Activated CD4-positive, CD25-positive, alpha-beta regulatory T cell treated with anti-CD3 and anti-CD28 coated beads, Interleukin-2, amount 50 U/mL, for 16 hours (primary cell): ENCODE measurements at places on chromosomes 1 and 21.

DNA sequence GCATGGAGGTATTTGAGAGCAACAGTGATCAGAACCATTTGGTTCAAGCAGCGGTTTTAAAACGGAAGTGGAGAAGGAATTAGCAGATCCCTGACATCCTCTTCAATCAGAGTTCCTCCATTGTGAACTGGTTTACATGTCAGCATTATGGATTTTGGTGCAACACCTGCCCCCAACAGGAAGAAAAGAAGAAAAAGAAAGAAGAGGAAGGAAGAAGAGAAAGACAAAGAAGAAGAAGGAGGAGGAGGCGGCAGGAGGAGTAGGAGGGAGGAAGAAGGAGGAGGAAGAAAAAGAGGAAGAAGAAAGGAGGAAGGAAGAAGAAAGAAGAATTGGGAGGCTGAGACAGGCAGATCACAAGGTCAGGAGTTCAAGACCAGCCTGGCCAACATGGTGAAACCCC, 17.4 kb downstream of the NDUFS5 start:
- DNase-seq = no peak

GRCh38 chr1:11860587-11860986, 1.8 kb upstream of the NPPB start:
- no peak for DNase-seq

GRCh38 chr1:21325231-21325718, 35.0 kb upstream of the ECE1 start:
- DNase-seq = no peak

DNA sequence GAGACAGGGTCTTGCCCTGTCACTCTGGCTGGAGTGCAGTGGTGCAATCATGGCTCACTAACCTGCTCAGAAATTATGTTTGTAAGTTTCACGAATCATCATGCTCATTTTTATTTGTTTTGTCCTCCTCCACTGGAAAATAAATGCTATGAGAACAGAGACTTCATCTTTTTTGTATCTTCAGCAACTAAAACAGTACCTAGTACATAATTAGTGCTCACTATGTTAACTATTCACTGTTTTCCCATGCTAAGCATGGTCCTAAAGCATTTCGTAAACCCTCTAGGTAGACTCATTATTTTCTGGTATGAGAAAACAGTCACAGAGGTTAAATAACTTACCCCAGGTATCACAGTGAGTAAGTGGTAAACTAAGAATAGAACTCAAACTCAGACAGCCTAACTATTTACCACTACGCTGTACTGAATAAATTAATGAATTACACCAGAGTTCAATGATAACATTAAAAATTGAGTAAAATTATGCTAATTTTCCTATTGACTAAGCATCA, 118.4 kb downstream of the RERE start:
- no peak for DNase-seq

- no peak for DNase-seq
Observed at GRCh38 chr1:245172026-245172425, 17.2 kb downstream of the KIF26B start.

DNA sequence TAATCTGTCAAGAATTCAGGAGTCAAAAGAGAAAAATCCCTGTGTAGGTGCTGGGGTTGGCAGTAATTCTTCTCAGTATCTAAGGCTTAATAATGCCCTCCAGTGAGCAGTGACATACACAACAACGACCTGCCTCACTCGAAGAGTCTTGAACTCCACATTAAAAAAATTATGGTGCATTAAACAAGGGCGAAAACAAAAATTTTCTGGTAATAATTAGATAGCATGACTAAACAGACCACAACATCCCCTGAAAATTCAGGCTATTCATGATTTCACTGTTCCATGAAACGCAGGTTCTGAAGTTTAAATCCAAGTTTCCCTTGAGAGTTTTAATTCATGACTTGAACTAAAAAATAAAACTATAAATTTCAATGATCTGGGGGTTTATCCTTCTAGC, 5.1 kb downstream of the SRSF4 start:
- DNase-seq = no peak

DNA sequence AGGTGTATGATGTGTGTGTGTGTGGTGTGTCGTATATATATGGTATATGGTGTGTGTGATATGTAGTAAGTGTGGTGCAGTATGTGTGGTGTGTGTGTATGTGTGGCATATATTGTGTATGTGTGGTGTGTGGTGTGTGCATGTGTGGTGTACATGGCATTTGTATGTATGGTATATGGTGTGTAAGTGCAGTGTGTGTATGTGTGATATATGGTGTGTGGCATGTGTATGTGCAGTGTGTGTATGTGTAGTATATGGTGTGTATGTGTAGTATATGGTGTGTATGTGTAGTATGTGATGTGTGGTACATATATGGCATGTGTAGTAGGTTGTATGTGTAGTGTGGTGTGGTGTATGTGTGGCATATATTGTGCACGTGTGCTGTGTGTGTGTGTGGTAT, 74.9 kb downstream of the OLFML3 start:
- DNase-seq = no peak

GRCh38 chr1:116738673-116739370, 15.4 kb upstream of the CD2 start:
- DNase-seq = peak; percentile 40

GRCh38 chr21:36747815-36748383, 49.0 kb downstream of the SIM2 start:
- no peak for DNase-seq

GRCh38 chr1:1309251-1310108, 1.1 kb downstream of the PUSL1 start:
- no peak for DNase-seq

GRCh38 chr1:201912832-201913231, 24.1 kb downstream of the SHISA4 start:
- DNase-seq = no peak

DNA sequence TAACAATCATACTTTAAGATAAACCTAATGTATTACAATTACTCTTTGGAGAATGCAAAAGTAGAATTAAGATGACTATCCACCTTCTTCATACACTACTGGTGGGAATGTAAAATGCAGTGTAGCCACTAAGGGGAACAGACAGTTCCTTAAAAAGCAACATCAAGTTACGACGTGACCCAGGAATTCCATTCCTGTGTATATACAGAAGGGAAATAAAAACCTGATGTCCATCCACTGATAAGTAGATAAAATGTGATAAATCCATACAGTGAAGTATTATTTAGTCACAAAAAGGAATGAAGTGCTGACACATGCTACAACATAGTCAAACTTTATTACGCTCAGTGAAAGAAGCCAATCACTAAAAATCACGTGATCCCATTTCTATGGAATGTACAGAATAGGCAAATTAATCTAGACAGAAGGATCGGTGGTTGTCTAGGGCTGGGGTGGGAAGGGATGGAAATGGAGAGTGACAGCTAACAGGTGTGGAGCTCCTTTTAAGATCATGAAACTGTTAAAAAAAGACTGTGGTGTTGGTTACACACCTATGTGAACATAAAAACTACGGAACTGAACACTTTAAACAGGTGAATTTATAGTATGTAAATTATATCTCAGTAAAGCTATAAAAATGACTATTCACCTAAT, 42.1 kb downstream of the NRIP1 start:
- no peak for DNase-seq

DNA sequence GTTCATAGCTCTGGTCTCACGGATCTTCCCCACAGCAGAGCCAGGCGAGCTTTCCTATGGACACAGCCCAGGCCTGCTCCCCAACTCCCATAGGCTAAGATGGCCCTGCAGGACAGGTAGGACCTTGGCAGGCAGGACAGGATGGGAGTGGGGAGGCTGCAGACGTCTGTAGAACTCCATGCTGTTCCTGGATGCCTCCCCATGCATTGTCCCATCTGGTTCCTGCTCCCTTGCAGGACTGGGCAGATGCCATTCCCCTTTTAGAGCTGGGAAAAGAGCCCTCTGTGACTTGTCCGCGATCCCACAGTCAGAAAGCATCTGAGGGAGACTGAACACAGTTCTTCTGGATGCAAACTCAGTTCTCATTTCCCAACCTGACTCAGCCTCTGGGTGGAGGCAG, 71.9 kb upstream of the ATP5PO start:
- DNase-seq = no peak

DNA sequence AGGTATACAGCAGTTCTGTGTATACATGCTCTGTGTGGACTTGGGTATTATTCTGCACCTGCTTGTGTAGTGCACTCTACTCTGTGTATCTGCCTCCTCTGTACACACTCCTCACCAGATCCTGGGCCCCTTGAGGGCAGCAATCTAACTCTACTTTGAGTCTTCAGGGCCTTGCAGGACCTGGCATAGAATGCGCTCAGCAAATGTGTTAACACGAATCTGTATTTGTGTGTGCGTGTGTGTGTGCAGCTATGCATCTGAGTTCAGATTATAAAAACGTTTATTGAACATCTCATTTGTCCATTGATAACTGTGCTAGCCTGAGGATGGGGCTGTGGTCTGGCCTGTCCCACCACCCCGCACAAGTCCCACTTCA, 3.9 kb upstream of the MEF2D start:
- no peak for DNase-seq

GRCh38 chr1:63936276-63936675, 162.5 kb downstream of the ROR1 start:
- DNase-seq = no peak

GRCh38 chr1:22641906-22642636, 1.4 kb upstream of the C1QC start:
- peak; percentile 35 for DNase-seq

DNA sequence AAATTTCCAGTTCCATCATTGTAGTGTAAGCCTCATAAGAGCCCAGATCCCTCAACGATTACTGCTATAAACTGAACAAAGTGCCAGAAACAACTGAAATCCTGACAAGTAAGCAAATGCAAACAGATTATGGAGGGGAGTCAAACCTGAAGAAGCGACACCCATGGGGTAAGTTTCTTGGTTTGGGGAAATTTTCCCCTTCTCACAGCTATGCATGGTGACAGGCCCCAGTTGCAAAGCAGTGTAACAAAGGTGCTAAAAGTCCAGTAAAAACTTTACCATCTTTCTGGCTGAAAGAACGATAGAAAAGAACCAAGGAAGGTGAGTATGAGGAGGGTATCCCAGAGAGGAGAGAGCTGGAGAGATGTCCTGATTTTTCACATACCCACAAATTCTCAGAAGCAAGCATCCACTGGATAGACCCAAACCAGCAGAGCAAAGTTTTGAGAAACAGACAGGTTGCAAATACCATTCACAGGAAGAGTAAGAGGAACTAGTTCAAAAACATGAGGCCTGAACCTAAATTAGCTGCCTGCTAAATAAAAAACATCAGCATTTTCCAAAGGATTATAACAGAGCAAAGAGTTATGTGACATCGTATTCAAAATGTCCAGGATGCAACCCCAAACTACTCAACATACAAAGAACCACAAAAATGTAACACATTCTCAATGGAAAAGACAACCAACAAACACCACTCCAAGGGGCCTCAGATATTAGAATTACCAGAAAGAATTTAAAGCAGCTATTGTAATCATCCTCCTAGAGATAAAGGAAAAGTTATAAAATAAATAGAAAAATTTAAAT, 14.5 kb downstream of the SCYL3 start:
- no peak for DNase-seq

DNA sequence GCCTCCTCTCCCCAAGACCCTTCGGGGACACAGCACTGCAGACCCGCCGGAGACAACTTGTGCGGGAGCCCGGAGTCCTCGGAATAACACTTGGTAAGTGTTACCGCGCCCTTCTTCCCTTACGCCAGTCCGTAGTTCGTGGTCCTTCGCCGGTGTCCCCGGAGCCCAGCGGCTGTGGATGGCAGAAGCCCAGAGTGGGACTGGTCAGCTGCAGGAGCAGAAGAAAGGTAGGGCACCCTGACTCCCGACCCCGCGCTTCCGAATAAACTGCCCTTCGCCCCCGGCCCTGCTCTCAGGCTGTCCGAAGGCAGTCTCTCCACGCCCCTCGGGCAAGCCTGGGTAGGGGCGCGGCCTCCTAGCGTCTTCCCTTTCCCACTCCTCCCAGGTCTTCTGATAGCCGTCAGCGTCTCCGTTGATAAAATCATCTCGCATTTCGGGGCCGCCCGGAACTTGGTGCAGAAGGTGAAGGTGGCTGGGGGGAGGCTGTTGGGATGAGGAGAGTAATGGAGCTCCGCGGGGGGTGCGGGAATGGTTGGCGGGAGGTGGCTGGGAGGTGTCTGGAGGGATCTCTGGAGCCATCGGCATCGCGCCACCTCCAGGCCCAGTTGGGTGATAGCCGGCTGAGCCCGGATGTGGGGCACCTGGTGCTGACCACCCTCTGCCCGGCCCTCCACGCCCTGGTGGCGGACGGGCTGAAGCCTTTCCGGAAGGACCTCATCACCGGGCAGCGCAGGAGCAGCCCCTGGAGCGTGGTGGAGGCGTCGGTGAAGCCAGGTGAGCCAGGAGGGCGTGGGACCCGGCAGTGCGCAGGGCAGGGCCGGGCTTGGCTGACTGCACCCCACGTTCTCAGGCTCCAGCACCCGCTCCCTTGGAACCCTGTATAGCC, 4.3 kb downstream of the RUSC1 start:
- no peak for DNase-seq

DNA sequence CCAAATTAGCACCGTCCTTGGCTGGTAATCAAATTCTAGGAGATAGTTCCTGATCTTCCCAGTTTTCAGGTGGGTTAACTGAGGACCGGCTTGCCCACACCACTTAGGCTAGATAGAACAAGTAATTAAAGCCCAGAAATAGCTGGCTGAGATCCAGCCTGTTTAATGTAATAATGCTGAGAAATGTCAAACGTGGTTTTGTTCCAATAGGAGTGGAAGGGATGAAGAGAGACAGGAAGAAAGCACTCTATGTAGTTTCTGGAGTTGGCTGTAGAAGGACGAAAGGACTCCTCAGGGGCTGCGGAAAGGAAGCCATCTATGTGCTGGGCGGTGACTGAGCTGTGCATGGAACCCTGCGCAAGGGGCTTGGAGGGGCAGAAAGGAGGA, 18.6 kb downstream of the NAV1 start:
- no peak for DNase-seq

GRCh38 chr1:59701376-59701775, 113.4 kb upstream of the HOOK1 start:
- no peak for DNase-seq

- no peak for DNase-seq
Observed at GRCh38 chr21:41442481-41443186, 16.6 kb downstream of the MX1 start.

DNA sequence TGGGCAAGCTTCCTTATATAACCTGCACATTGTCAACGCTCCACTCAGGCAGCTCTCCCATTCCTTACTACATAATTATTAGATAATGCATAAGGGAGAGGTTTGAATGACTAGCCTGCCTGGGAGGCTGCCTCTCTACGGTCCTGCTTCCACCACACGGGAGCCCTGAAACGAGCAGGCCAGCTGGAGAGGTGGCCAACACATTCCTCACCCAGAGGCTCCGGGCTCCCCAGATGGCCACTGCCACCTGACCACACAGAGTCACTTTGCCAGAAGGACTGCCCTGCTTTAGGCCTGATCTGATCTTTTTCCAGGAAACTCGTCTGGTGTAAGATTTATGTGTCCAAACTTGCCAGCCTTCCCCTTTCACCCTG, 27.9 kb downstream of the HIVEP3 start:
- DNase-seq = no peak

GRCh38 chr1:67159233-67159632, 7.0 kb upstream of the IL23R start:
- DNase-seq = no peak
